ENCODE measurements at places on chromosomes 4 and X.

- DNase-seq, result no peak
These were observed 1.3 kb upstream of the SEPSECS start for GRCh38 chr4:25161593-25161950.

DNA sequence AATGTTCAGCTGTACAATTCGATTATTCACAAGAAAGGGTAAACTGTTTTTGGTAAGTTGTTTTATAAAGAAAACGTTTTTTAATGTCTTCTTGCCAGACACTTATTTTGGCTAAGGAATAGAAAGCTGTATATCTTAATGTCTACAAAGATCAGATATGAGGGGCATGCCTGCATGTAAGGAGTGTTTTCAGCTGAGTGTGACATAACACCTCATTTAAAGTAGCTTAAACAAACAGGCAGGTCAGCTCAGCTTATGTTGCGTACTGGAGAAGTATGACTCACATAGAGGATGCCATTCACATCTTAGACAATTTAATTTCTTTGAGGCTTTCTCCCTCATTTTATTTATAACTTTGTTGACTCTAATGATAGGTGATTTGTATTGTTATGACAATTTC is 30.4 kb downstream of the LAMTOR3 start:
- DNase-seq, result no peak

- DNase-seq, result no peak
These were observed 116.7 kb downstream of the CDKL5 start for GRCh38 chrX:18542131-18542530.

GRCh38 chr4:35300996-35301774 is 943.1 kb downstream of the ARAP2 start:
- no peak for DNase-seq

DNA sequence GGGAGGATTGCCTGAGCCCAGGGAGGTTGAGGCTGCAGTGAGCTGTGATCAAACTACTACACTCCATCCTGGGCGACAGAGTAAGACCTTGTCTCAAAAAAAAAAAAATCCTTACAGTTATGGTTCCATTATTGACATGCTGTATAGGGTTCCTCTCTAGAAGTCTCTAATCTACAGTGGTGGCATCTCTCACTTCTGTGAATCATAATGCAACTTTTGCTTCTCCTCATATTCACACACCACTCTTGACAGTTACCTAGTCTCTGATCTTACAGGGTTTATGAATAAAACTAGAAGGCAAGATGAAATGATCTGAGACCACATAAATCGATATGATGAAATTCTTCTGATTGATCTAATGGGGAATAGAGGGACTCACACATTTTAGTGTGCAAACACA is 40.6 kb downstream of the DOCK11 start:
- no peak for DNase-seq

DNA sequence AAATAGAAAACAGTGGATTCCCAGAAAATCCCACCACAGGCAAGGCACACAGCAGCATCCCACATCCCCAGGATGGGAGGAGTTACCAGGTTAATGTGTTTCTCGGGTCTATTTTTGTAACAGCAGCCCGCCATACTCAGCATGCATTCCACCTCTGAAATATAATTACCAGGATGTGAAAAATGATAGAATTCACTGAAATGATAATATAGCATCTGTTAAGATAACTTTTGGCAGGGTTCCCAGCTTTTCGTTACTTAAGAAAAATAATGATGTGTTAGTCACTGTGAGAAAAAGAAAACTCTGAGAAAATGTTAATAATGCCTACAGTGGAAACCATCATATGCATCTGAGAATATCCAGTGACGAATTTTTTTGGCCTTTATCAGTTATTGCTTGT is 87.1 kb downstream of the VCX2 start:
- DNase-seq, result peak; percentile 13

DNA sequence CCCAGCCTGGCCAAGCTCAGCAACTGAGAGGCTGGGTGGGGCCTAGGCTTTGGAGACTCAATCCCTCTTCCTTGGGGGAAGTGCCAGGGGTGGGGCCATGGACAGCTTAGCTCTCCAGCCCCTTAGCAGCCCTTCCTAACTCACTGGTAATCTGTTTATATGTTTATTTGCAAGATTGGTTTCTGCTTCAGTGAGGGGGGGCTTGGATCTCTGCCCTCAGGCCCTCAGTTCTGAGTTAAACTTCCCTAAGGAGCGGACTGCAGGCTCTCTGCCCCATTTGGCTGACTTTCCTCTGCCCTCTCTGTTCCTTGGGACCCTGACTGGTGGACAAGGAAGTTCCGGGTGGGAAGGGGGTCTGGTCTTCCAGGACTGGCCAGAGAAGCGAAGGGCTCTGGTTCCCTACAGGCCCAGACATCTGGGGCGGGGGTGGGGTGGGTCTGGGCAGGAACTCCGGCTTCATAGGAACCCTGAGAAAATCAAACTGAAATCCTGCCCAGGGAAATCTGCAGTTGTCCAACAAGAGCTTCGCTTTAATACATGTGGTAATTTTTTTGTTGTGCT is 51.4 kb downstream of the NALF2 start:
- DNase-seq, result peak; percentile 28

DNA sequence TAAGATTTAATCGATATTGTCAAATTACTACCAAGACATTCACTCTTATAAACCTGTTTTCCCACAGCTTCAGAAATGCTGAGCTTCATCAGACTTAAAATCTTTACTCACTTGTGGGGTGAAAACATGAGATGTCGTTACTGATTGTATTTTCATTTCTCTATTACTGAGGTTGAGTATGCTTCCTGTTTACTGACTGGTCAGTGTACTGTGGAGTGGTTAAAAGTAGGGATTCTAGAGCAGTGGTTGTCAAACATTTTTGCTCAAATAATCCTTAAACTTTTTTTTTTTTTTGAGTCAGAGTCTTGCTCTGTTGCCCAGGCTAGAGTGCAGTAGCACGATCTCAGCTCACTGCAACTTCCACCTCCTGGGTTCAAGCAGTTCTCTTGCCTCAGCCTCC is 50.3 kb downstream of the NSUN7 start:
- no peak for DNase-seq

DNA sequence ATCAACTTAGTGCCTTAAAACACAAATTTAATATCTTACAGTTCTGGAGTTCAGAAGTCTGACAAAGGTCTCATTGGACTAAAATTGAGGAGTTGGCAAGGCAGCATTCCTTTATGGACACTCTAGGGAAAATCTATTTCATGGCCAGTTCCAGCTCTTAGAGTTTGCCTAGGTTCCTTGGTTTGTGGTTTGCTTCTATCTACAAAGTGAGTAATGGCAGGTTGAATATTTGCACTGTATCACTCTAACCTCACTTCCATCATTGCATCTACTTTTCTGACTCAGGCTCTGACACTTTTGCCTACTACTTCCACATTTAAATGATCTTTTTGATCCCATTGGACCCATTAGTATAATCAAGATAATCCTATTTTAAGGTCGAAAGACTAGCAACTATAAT is 64.7 kb upstream of the PCDH10 start:
- DNase-seq, result no peak

DNA sequence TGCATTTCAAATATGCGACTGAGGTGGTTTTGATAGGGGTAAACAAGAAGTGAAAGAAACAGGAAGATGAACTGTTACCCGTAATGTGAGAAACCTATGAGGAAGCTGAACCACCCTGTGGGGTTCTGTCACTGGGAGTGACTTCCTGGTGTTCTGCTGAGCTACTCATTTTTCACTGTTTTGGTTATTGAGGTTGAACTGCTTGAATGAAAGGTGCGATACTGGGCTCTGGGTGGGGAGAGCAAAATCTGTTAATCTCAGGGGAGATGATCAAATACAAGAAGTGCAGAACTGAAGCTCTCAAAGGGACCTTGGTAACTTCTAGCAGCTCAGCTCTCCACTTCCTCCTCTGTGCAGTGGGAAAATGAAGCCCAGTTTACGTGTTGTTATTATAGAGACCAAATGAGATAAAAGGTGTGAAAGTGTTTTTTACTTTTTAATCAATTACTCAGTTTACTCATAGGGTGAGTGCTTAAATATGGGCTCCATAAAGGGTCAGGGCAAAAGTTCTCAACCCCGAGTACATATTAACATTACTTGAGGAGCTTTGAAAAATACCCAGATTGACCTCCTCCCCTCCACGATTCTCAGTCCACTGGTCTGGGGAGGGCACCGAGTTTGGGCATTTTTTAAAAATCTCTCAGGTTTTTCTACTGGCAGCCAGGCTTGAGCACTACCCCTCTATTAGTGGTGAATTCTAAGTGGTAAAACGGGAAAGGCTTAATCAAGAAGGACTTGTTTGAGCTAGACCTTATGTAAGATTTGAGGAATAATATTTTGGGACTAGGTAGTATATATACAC is 66.7 kb downstream of the COQ2 start:
- DNase-seq, result no peak

DNA sequence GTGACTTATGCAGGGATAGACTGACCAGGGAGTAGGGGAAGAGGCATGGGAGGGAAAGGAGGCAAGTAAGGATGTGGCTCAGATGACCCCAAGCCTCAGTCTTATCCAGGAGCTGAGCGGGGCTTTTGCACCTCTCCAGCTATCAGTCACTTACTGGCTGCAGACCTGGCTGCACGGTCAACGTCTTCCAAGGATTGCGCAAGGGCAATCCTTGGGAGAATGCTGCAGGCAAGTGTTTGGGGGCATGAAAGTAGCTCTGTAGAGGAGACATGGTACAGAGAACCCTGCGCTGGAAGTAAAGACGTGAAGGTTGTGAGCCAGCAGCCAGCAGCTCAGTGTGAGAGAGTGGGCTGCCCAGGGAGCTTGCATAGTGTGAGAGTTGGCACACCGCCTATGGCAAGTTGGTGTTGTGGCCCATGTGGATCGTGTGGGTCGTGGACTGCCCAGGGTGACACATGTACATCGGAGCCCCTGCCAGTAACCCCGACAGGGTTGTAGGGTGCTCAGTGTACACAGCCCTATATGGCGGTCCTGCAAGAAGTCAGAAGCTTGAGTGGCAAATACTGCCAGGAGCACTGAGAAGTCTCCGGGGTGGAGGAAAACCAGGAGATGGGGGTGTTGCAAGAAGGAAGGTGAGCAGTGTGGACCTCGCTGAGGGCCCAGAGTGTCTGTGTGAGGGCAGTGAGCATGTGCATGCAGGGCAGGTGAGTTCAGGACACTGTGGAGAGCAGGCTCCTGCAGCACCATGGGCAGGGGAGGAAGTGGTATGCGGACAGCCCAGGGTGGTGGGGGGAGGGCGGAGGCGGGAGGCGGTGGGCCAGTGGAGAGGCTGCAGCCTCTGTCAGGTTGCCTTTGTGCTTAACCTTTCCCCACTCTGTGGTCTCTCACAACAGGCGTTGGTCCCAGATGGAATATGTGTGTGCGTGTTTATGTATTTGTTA is 50.9 kb downstream of the KIT start:
- no peak for DNase-seq

- no peak for DNase-seq
These were observed 258.8 kb downstream of the GPC3 start for GRCh38 chrX:133726642-133727041.

DNA sequence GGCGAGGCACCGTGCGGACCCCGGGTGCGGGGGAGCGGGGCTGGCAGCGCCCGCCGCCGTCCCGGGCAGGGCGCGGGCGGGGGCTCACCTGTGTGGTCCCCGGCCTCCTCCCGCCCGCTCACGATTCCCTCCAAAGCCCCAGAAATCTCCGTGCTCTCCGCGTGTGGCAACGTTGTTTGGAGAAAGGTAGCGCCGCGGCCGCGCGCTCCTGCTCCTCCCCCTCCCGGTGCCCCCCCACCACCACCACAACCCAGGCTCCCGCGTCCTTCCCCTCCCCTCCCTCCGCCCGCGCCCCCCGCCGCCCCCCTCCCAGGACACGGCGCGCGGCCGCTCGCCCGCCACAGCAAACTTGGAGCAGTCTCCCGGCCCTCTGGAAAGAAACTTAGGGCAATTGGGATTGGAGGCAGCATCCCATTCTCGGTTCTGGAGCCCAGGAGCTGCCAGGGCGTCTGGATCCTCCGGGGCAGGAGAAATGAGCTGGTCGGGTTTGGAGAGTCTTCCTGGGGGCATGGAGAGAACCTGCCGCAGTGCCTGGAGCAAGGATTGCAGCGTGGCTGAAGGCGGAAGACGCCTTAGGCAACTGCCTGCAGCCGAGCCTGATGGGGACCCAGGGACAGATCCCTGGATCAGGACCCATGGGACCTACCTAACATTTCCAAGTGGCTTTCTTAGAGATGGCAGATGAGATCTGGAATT is 855 bp downstream of the KLF3 start:
- no peak for DNase-seq

DNA sequence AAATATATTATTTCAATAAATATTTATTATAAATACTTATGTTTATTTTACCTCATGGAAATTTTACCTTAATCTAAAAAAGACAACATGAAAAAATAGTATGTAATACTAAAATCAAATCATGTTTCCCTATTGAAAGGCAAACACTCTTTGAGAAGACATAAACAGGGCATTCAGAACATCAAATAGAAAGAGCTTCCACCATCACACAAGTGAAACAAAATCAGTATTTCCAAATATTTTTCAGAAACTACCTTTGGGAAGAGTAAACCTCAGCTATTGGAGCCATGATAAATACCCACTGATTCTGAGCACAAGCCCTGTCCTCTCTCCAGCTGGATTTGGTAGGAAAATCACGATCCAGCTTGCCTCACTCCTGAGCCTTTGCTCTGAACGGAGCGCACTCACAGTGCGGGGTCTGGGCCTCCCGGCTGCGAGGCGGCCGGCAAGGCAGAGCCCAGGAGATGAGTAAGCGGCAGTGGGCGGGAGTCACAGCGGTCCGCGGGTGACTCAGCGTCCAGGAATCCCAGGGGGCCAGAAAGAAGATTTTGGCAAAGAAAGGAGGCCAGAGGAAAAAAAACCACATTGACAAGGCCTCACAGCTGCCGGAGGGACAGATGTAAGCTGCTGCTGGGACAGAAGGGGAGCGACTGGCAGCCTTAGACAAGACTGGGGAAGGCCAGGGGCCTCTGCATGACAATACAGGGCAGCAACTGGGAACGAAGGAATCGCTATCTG is 14.7 kb upstream of the ANXA5 start:
- DNase-seq, result no peak

GRCh38 chr4:87531621-87532020 is 2.4 kb upstream of the SPARCL1 start:
- no peak for DNase-seq

DNA sequence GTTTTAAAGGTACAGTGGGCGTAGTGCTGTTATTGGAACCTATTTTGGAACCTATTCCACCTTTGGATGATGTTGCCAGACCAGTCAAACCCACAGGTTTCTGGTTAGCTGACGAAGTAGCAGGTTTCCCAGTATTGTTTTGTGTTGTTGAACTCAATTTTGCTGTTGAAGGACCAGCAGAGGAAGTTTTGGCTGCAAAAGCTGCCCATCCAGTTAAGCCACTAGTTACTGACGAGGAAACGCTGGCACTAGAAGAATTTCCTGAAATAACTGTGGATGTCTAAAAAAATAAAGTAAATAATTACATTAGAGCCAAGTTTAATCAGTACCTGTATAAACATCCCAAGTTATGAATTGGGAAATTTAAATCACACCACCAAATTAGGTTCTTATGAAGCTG is 25.5 kb downstream of the INTS12 start:
- DNase-seq, result no peak

Data from forelimb muscle (tissue), 1 donor.